Activated T-cell treated with anti-CD3 and anti-CD28 coated beads, Interleukin-2, amount 50 U/mL, for 72 hours (primary cell): ENCODE measurements at places on chromosomes 12 and 14. TPM values are rescaled to one million over a fixed set of nuclear protein-coding genes. Genes with fewer than 3 reads are reported as not detected.

Gene MANSC1
- total RNA-seq, result 1.5 TPM

DNA sequence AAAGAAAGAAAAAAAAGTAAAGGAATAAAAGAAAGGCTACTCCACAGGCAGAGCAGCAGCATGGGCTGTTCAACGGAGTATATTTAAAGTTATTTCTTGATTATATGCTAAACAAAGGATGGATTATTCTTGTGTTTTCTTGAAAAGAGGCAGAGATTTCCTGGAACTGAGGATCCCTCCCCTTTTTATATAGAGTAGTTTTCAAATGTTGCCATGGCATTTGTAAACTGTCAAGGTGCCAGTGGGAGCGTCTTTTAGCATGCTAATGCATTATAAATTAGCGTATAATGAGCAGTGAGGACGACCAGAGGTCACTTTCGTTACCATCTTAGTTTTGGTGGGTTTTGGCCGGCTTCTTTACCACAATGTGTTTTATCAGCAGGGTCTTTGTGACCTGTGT lies 383.0 kb downstream of the PCNX1 start:
- no peak for DNase-seq

DNA sequence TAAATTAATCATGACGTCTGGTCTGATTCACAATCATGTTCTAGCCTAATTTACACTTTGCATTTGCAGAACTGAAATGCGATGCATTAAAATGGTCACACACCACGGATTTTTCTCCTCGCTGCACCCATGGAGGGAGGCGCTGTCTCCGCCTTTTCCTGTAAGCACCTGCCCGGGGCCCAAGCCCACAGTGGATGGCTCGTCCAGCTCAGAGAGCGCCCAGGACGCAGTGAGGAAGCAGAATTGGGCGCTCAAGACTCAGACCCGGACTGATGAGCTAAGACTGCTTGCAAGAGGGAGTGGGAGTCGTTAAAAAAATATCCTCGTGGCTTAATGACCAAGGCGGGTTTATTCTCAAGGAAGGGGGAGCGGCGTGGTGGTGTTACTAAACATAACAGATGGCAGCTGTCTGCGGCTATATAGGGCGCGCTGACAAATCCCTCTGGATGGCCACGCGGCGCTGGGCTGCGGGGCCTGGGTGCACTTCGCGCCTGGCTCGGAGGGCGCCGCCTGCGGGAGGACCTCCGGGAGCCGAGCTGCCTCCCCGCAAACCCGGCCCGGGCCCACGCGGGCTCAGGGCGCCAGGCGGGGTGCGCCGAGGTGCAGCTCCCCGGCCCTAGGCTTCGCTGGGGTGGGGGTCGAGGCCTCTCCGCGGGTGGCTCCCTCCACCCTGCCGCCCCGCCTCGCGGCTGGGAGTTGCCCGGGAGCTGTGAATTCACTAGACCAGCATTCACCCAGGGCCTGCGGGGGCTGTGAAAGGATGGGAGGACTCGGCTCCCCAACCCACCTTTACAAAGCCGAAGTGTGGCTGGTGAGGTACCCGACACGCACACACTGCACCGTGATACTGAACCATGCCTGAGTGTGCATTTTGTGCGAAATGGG lies 78.7 kb downstream of the PPM1A start:
- DNase-seq, result peak; percentile 49

GRCh38 chr14:49594347-49595091 lies 4.2 kb upstream of the LRR1 start:
- DNase-seq, result no peak

Gene FOXN4
- total RNA-seq, result not detected

Gene VPS33A
- 23.5 TPM for total RNA-seq

- DNase-seq, result no peak
Observed at GRCh38 chr12:118870551-118870950, 110.8 kb upstream of the SRRM4 start.

- no peak for DNase-seq
Observed at GRCh38 chr12:133203344-133204263, 22.3 kb downstream of the ZNF268 start.

DNA sequence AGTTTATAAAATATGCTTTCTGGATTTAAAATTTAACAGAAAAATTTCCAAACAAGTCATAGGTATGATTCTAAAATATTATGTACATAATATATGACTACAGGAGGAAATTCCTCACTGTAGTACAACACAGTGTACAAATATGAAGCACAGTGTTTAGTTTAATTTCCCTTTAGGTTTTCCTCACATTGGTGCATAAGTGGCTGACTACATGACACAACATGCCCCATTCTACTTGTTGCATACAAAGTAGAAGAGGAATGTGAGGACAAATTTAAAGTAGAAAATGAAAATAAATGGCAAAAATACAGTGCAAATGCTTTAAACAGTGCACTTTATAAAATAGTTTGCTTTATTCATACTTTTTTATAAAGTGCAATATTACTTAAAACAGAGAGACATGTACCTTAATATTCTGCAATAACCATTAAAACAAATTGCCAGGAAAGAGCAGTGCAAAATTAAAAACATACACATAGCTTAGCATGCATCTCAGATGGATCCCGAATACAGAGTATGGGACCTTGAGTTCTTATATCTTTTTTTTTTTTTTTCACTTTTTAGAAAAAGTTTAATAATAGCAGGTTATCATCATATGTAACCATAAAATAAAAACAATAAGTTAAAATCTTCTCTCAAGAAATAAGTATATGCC lies 54.8 kb upstream of the TTC7B start:
- no peak for DNase-seq

GRCh38 chr12:124420996-124421674 lies 126.2 kb downstream of the RFLNA start:
- no peak for DNase-seq

DNA sequence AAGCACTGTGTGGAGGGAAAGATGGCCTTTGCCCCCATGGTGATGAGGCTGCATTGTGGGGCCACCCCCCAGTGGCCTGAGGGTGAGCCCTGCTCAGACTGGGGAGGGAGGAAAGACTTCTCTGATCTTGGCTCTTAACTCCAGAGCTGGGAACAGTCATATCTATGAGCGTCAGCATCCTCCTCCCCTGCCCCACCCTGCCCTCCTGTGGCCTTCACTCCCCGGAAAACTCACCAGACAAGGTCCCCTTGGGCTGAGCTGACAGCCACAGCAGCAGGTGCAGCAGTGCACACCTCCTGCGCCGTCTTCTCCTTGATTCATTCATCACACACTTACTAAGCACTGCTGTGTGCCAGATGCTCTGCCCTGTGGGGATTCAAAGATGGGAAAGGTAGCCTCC lies 98.8 kb downstream of the B4GALNT3 start:
- DNase-seq, result no peak
